ENCODE measurements at places on chromosomes 1 and 21. TPM values are rescaled to one million over a fixed set of nuclear protein-coding genes. Genes with fewer than 3 reads are reported as not detected.

The SLC9C2 gene
- polyA plus RNA-seq: not detected

GRCh38 chr1:17190010-17190995 is 14.6 kb upstream of the PADI1 start:
- no peak overlapping the region for H3K4me3 ChIP-seq
- no peak for DNase-seq
- no peaks in the 10 kb centered on the region for H3K36me3 ChIP-seq
- peaks cover 21% of the 10 kb centered on the region for H3K4me1 ChIP-seq
- no peaks in the 10 kb centered on the region for H3K27me3 ChIP-seq

DNA sequence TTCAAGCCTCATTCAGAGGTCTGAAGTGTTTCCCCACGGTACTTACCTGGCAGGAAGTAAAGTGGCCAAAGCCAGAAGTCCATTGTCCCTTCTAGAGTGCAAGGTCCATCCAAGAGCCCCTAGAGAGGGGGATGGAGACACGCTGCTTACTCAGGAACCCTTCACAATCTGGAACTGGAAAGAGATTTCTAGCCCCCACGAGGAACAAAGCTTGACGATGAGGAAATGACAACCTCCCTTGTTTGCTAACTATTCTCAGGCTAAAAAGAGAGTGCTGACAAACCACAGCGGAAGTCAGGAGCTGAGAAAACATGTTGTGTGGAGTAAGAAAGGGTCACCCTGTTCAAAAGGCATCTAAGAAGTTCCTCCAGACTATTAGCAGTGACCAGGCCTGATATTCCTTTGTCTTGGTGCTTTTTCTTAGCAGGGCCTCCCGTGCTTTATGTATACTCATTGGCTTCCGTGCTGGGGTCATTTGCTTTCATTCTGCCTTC is at the start of gene FCMR:
FCMR (minus strand) TSS at position 170 of the 494 bp plus-strand sequence; CDS start at position 83, 87 bp downstream.
- peak within 1 kb of the TSS; percentile 71 for H3K27ac ChIP-seq
- H3K36me3 ChIP-seq: peaks cover 6% of the 10 kb centered on the region
- peak within 1 kb of the TSS; percentile 81 for H3K4me3 ChIP-seq
- H3K27me3 ChIP-seq: no peaks in the 10 kb centered on the region
- peaks cover 61% of the 10 kb centered on the region for H3K4me1 ChIP-seq
- DNase-seq: peak; percentile 84

- no peak overlapping the region for H3K4me3 ChIP-seq
- peaks cover 10% of the 10 kb centered on the region for H3K4me1 ChIP-seq
- no peak overlapping the region for H3K27ac ChIP-seq
- no peak for DNase-seq
- H3K27me3 ChIP-seq: no peaks in the 10 kb centered on the region
- no peaks in the 10 kb centered on the region for H3K36me3 ChIP-seq
Observed at GRCh38 chr1:38528623-38529022, 330.9 kb downstream of the RRAGC start.

DNA sequence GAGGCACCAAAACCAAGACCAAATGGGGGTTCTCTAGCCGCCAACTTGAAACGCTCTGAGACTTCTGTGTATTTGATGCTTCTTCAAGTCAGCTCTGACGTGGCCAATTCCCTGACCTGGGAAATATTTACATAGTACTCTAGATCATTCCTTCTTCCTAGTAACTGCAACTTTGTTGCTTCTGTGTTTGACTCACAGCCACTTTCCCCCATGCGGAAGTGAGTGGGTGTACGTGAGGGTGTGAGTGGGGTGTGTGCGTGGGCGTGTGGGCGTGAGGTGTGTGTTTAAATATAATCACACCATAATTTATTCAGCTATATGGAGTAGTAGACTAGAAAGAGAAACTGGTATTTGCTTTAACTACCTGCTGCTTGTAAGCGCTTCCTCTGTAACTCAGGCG is 111.0 kb downstream of the TAS1R2 start:
- H3K36me3 ChIP-seq: no peaks in the 10 kb centered on the region
- H3K4me1 ChIP-seq: no peaks in the 10 kb centered on the region
- H3K4me3 ChIP-seq: no peak overlapping the region
- no peak overlapping the region for H3K27ac ChIP-seq
- no peaks in the 10 kb centered on the region for H3K27me3 ChIP-seq

The TMEM234 gene
- polyA plus RNA-seq: 6.5 TPM

The RIMS3 gene
- 5.4 TPM for polyA plus RNA-seq

The VHLL gene
- not detected for polyA plus RNA-seq

The FAM72D gene
- polyA plus RNA-seq: not detected

DNA sequence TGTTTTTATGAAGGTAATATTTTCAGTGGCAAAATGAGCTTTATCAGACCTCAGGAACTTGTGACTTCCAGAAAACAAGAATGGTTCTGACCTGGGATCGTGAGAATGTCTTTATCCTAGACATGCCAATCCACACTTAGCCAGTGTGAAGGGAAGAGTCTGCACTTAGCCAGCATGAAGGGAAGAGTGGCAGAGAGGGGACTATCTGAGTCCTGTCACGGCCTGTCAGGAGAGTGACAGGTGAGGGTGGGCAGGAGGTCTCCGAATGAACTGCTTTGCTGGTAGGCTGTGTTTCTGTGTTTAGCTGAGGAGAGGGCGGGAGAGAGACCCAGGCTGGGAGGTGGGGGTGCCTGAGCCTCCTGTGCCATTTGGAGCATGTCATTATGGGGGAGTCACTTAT is 173.1 kb downstream of the KIF26B start:
- no peaks in the 10 kb centered on the region for H3K4me1 ChIP-seq
- H3K4me3 ChIP-seq: no peak overlapping the region
- DNase-seq: no peak
- no peak overlapping the region for H3K27ac ChIP-seq
- no peaks in the 10 kb centered on the region for H3K36me3 ChIP-seq

GRCh38 chr1:231518485-231519034 is 9.9 kb upstream of the TSNAX start:
- no peaks in the 10 kb centered on the region for H3K27me3 ChIP-seq
- no peak overlapping the region for H3K27ac ChIP-seq
- H3K4me3 ChIP-seq: no peak overlapping the region
- H3K4me1 ChIP-seq: no peaks in the 10 kb centered on the region

- H3K4me3 ChIP-seq: no peak overlapping the region
- no peak for DNase-seq
- no peak overlapping the region for H3K27ac ChIP-seq
- H3K4me1 ChIP-seq: no peaks in the 10 kb centered on the region
- no peaks in the 10 kb centered on the region for H3K36me3 ChIP-seq
- no peaks in the 10 kb centered on the region for H3K27me3 ChIP-seq
Observed at GRCh38 chr1:24089027-24089742, 22.8 kb downstream of the MYOM3 start.

DNA sequence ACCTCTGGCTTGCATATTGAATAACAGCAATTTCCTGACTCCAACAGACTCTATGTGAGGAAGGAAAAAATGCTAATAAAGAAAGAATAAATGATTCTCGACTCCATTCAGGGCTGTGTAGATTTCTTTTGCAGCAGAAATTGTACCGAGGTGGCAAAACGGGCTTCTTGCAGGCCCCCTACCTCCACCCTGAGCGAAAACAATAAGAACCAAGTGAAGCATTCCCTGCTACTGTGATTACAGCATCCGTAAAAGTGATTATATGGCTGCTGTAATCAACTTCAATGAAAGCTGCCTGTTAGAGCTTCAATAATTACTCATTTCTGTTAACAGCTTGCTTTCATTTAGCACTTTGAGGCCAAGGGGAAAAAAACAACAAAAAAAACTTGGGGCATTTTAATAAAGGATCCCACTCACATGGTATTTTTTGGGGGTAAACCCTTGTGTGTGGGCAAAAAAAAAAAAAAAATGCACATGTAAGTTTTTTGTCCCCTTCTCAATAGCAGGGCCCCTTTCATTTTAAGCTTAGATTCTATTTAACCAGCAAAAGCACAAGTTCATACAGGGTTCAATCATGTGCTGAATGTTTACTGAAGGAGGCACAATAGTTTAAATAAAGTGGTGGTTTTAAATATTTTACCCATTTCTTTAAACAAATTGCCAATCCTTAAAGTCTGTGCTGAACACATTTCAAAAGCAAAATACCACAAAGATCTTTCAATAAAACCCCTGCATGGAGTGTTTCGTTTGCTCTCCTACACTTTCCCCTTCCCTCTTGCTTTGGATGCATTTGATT is 271.6 kb downstream of the LMO4 start:
- H3K27ac ChIP-seq: no peak overlapping the region
- no peaks in the 10 kb centered on the region for H3K4me1 ChIP-seq
- no peak overlapping the region for H3K4me3 ChIP-seq
- no peaks in the 10 kb centered on the region for H3K36me3 ChIP-seq
- DNase-seq: no peak

The OLFML2B gene
- polyA plus RNA-seq: not detected

DNA sequence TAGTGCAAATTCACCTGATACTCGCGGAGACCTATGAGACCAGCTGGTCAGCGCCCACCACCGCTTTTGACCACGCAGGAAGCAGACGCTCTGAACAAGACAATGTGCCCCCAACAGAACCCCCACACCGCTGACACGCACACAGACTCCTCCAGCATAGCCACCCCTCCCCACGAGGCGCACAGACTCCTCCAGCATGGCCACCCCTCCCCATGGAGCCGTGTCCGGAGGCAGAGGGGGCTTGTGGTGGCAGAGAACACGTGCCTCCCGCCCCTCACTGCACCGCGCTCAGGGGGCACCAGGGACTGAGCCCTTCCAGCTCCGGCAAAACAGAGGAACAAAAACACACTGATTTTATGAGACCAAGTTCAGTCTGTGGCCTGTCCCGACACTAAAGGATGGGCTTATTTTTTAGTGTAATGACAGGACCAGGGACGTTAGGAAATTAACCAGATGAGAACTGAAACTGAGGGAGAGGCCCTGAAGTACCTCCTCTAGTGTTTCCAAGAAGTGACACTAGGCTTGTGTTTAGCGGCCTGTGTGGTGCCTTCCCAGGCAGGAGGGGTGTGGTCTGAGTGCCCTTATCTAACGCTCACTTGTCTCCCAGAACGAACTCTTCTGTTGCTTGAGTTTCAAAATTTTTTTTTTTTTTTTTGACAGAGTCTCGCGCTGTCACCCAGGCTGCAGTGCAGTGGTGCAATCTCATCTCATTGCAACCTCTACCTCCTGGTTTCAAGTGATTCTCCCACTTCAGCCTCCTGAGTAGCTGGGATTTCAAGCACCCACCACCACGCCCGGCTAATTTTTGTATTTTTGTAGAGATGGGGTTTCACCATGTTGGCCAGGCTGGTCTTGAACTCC is 10.0 kb upstream of the AGPAT3 start:
- H3K27ac ChIP-seq: peak overlapping the region; percentile 78
- no peaks in the 10 kb centered on the region for H3K27me3 ChIP-seq
- H3K36me3 ChIP-seq: no peaks in the 10 kb centered on the region
- no peak for DNase-seq

The SLFNL1 gene
- polyA plus RNA-seq: 0.44 TPM

DNA sequence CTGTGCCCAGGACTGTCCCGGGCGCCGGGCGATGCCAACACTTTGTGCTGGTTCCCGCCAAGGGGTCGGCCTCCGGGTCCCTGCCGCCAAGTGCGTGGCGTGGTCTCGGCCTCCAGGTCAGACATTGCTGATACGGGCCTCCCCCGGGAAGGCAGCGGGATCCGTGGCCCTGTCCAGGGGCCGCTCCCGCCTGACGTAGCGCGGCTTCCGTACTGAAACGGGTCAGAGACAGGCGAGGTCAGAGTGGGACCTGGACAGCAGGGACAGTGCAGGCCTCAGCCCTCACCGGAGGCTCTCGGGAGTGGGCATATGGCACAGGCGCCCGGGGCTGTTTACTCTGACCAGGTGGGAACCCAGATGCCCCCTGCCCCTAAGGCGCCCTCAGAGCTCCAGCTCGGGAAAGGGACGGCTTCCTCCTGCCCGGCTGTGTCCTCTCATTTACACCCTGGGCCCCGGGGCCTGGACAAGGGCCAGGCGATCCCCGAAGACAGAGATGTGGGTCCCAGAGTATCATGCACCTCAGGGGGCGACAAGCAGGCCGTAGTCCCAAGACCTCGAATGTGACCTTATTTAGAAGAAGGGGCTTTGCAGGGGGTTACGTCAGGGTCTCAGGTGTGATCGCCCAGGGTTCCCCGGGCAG is 8.8 kb upstream of the RNF223 start:
- no peaks in the 10 kb centered on the region for H3K27me3 ChIP-seq
- H3K36me3 ChIP-seq: no peaks in the 10 kb centered on the region
- H3K4me1 ChIP-seq: peaks cover 11% of the 10 kb centered on the region
- peak; percentile 45 for DNase-seq

DNA sequence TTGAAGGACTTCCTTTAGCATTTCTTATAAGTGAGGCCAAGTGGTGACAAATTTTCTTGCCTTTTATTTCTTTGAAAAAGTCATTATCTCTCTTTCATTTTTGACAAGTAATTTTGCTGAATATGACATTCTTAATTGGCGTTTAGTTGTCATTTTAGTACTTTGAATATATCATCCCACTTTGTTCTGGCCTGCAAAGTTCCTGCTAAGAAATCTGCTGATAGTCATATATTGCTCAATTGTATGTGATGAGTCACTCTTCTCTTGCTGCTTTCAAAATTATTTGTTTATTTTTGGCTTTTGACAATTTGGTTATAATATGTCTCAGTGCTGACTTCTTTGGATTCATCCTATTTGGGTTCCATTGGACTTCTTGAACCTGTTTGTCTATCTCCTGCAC is 312.6 kb downstream of the DUSP10 start:
- H3K4me3 ChIP-seq: no peak overlapping the region
- H3K4me1 ChIP-seq: no peaks in the 10 kb centered on the region
- H3K27me3 ChIP-seq: no peaks in the 10 kb centered on the region
- no peak for DNase-seq

DNA sequence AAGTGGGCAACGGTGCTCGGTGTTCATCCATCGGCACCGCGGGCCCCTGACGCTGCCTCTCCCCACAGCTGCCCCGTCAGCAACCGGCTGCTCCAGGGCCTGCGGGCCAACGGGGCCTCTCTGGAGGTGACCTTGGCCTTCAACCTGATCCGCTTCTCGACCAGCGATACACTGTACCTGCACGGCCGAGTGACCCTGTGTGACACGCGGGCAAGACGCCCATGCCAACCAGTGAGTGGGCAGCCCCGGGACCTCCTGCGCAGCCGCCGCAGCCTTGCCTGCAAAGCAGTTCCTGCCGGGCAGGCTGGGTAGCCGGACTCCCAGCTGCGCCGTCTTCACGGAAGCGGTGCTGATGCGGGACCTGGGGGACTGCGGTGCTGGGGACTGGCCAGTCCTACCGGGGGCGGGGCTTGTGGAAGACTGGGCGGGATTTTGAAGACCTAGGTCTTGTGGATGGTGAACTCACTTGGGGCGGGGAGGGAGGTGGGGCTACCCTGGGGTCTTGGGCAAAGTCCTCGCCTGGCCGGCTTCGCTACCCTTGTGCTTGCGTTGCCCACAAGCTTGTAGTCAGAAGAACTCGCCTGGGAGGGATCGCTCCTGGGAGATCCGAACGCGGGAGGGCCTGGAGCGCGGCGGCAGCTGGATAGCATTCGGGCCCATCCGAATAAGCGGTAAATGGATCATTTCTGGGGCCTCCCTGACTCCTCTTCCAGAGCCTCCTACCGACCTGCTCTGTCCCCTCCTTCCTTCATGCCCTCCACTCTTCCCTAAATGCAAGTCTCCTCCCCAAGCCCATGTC is 8.8 kb upstream of the CEP85 start:
- H3K4me3 ChIP-seq: peak overlapping the region; percentile 34
- H3K4me1 ChIP-seq: no peaks in the 10 kb centered on the region
- H3K27ac ChIP-seq: no peak overlapping the region
- peak; percentile 14 for DNase-seq

The UBXN10 gene
- polyA plus RNA-seq: 1.4 TPM

- H3K4me3 ChIP-seq: no peak overlapping the region
- H3K27ac ChIP-seq: no peak overlapping the region
- H3K4me1 ChIP-seq: no peaks in the 10 kb centered on the region
- H3K36me3 ChIP-seq: no peaks in the 10 kb centered on the region
- no peaks in the 10 kb centered on the region for H3K27me3 ChIP-seq
Observed at GRCh38 chr1:52153898-52154297, 12.0 kb downstream of the ZFYVE9 start.
